HEK293T (cell line): ENCODE measurements at places on chromosomes 16 and 17.

- DNase-seq = no peak
These were observed 109.0 kb downstream of the CA10 start for GRCh38 chr17:52049496-52049895.

GRCh38 chr17:80323982-80324381 is 63.3 kb downstream of the RNF213 start:
- no peak for DNase-seq

DNA sequence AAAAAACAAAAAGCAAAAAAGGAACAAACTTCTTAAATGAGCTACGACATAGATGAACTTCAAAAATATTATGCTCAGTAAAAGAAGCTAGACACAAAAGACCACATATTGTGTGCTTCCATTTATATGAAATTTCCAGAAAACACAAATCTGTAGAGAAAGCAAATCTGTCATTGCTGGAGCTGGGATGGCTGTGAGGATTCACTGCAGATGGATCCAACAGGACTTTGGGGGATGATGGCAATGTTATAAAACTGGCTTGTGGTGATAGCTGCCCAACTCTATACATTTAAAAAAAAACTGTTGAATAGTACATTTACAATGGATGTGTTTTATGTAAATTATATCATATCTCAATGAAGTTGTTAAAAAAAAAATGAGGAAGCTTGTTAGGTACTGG is 52.6 kb upstream of the MAP3K14 start:
- no peak for DNase-seq

DNA sequence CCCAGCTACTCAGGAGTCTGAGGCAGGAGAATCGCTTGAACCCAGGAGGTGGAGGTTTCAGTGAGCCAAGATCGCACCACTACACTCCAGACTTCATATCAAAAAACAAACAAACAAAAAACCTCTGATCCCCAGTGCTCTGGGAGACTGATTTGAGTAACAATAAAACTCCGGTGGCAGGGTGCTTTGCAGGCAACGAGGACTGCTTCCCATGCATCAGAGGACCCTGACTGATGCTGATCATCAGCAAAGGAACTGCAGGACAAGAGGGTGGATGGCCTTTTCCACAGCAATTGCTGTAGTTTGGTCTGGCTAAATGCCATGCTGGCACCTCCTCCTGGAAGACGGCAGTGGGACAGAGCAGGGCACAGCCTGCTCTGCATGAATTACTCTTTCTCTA is 6.4 kb upstream of the SLC39A11 start:
- DNase-seq = no peak

- DNase-seq = no peak
These were observed 105.5 kb upstream of the AXIN2 start for GRCh38 chr17:65666876-65667321.

GRCh38 chr16:6105115-6105514 is 1007.5 kb upstream of the EEF2KMT start:
- no peak for DNase-seq
